Panc1 (cell line): ENCODE measurements at places on chromosomes 11 and 22. TPM values are rescaled to one million over a fixed set of nuclear protein-coding genes. Genes with fewer than 3 reads are reported as not detected.
A peak's percentile ranks its signal among the peaks of the same experiment; 100 is the strongest.

The OR4X1 gene
- not detected for total RNA-seq

The TRIM29 gene
- total RNA-seq = 0.64 TPM

The TMEM86A gene
- total RNA-seq = 0.31 TPM

The KBTBD4 gene
- total RNA-seq = 23.2 TPM

The SLCO2B1 gene
- 0.77 TPM for total RNA-seq

The OLFML1 gene
- total RNA-seq = not detected

DNA sequence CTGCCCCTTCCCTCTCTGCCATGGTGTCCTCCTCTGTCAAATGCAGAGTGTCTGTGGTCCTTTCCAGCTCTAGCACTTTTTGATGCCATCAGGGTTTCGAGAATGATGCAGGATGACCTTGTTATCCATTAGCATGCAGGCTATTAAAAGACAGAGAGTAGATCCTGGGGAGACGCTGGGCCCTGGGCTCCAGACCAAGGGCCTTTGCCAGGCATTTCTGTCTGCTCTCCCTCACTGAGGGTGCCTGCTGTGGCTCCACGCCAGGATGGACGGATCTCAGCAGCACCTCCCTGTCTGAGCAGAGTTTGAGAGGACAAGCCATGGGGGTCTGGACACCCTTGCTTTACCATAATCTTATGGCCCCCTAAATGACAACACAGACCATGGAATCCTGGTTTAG lies 110.8 kb upstream of the CD82 start:
- no peak for DNase-seq

- no peak for DNase-seq
Measured at GRCh38 chr22:35479359-35479758, 61.3 kb upstream of the RASD2 start.

DNA sequence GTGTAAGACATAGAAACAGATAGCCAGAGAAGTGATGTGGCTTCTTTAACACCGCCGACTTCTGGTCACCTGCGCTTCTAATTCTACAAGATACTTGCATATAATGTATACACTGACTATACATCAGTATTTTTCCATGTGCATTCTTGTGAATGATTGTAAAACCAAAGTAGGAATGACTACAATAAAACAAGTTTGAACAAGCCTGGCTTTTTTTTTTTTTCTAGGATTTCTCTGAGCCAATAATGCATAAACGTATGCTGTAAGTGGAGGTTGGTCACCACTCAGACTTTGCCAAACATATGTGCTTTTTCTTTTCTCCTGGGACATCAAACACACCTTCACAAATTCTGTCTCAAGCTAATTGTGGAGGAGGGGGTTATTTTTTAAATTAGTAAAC lies 237.8 kb upstream of the KIRREL3 start:
- no peak for DNase-seq

GRCh38 chr11:62603776-62604299 lies 2.2 kb upstream of the MTA2 start:
- no peak for DNase-seq

GRCh38 chr11:116420030-116420429 lies 352.8 kb downstream of the BUD13 start:
- DNase-seq = no peak

DNA sequence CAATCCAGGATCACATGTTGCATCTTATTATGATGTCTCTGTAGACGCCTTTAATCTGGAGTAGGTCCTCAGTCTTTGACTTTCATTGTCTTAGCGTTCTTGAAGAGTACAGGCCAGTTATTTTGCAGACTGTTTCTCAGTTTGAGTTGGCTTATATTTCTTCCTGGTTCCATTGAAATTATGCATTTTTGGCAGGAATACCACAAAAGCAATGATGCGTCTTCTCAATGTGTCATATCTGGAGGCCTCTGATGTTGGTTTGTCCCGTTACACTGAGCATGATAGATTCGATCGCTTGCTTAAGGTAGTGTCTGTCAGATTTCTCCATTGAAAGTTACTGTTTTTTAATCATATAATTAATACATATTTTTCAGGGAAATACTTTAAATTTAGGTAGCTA lies 30.6 kb downstream of the TECTA start:
- DNase-seq = no peak

- DNase-seq = no peak
Measured at GRCh38 chr22:23398701-23399366, 181.3 kb downstream of the IGLL1 start.

DNA sequence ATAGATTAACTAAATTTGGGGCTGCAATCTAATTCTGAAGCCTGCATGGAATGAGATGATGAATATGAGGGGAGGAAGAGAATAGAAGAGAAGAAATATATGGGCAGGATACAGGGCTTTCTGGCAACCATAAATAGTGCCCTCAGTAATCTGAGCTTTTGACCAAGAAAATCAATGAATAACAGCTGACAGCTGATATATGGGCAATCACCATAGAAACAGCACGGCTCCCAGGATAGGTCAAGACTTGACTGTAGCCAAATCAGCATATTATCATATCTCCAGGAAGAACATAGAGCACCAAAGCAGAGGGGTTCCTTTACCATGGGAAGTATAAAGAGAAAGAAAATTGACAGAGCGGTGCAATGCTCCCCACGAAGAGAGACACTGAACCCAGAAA lies 643.8 kb upstream of the TENM4 start:
- no peak for DNase-seq

GRCh38 chr11:31764766-31765165 lies 46.4 kb downstream of the PAX6 start:
- DNase-seq = no peak

DNA sequence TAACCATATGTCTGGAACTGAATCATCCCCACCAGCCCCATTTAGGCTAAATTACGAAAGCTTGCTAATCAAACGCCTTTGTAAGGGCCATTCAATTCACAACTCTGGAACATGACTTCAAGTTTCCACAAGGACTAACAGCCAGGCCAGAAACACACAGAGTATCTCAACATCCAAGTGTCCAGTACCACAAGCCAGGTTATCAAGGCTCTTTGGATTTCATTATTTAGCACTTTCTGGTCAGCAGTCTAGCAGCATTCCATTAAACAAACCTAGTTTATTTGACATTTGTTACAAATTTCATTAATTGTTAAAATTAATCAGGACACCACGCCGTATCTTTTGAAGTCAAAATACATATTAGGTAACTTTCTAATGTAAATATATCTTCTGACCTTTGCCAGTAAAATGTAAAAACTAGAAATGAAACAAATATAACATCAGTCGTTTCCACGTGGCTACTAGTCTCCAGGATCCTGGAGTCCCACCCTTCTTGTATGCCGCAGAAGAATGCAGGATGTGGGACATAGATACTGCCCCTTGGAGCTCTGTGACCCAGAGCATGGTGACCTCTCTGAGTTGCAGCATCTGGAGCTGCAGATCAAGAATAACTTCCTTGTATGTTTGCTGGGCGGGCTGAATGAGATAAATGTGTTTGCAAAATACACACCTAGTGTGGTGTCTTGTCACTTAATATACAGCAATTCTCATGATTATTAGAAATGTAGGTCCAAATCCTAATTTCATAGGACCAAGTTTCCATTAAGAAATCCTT lies 64.7 kb downstream of the MPPED2 start:
- DNase-seq = no peak

- DNase-seq = no peak
Measured at GRCh38 chr22:30582788-30583545, 8.5 kb upstream of the GAL3ST1 start.

GRCh38 chr11:124465368-124465767 lies 19.9 kb upstream of the OR8B8 start:
- DNase-seq = no peak

DNA sequence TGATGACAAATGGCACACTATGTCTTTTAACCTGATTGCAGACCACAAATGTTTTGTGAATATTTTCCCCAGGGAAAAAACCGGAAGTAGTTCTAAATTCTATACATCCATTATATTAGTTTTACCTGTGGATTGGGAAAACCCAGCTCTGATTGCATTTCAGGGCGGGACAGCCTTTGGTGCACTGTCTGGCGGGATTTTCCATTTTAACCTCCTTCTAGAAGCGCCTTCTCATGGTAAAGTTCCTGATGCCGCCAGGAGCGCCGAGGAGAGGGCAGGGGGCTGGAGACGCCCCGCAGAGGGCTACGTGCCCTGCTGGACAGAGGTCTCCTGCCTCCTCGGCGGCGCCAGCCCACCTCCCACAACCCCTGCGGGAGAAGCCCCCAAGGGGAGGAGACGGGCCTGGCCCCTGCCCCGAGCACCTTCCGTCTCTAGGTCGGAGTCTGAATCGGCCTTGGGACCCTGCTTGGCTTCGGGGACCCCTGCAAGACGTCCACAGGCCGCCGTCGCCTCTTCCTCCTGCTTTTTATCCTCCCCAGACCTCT lies 1.2 kb upstream of the P2RX6 start:
- no peak for DNase-seq

- DNase-seq = no peak
Measured at GRCh38 chr11:12682288-12682687, 8.1 kb downstream of the TEAD1 start.

- DNase-seq = peak; percentile 67
Measured at GRCh38 chr11:63802637-63803414, 10.4 kb upstream of the SPINDOC start.

DNA sequence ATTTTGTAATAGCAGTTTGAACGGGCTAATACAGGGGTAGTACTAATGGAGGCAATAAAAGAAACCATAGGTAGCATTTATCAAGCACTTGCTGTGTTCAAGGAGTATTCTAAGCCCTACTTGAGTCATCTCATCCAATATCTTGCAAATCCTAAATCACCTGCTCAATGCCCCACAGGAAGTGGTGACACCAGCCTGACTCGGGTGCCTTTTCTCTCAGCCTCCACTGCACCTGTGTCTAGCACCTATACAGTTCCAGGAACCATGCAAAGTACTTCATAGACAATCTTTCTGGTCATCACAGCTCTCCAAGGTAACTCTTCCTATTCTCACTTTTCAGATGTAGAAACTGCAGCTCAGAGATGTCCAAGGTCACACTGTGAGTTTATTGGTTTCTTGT lies 98.0 kb downstream of the PRR5L start:
- no peak for DNase-seq

DNA sequence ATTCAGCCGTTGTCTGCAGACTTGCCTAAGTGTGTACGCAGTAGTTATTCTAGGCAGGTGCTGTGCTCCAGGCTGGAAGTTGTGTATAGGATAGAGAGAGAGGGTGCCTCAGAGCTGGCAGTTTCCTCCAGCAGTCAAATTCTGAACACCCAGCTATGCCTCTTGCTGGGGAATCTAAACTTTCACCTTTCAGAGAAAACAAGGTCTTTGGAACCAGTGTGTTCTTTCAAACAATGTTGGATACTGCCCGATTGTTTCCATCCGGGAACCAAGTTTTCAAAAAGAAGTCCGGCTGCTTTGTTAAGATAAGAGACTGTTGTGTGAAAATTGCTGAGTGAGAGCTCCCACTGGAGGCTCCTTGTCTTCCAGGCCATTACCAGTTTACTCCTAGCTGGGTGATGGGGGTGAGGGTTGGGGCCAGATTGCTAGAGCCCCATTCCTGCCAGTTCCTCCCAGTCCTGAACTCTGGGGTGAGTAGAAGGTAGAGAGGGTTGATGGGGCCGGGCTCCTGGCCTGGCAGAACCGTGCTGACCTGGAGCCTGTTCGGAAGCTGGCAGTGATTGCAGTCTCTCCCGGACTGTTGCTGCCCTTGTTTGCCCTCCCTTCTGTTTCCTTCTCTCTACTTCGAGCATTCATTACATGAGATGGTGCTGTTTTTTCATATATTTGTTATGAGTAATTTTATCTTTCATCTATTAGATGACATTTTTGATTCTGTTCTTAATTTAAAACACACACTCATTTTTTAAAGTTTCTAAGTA lies 150.2 kb downstream of the TEAD1 start:
- no peak for DNase-seq

DNA sequence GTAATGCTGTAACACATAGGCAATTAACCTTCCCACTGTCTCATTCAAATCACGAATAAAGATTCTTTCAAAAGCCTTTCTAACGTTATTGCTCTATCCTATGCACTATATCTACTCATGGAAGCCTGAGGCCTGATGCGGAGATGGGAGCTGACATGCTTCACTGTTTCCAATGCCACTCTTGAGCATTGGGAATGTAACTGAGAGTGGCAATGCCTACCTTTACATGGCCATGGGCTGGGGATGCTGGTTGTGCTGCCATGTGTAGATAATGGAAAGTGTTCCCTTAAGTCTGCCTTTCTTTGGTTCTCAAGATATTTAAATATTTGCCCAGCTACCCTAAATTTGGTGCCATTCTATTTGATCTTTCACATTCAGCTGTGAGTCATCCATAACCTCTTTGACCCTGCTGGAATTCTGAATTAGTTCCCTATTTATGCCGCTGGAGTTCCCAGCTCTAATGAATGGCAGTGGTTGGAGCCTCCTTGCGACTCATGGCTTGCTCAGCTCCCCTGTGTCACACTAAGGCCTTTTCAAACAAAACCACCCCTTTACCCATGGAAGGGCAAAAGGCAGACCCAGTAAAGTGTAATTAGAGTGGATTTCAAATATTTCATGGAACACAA lies 21.4 kb upstream of the DKK3 start:
- DNase-seq = peak; percentile 53

DNA sequence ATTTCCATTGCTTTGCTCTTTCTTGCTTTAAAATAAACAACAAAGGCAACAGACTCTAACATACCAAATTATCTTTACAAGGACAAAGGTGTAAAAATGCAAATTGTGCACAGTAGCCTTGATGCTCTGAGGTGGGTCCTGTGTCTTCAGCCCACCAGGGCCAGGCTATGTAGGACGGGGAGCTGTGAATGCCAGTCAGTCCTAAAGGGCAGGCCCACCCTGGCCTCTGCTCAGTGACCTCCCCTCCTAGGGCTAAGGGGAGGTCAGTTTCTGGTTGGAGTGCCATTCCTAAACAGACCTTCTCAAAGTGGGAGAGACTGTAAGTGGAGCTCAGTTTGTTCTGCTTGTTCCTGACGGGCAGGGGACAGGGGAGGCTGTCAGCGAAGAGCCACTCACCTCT lies 78.0 kb upstream of the SUSD2 start:
- DNase-seq = no peak

DNA sequence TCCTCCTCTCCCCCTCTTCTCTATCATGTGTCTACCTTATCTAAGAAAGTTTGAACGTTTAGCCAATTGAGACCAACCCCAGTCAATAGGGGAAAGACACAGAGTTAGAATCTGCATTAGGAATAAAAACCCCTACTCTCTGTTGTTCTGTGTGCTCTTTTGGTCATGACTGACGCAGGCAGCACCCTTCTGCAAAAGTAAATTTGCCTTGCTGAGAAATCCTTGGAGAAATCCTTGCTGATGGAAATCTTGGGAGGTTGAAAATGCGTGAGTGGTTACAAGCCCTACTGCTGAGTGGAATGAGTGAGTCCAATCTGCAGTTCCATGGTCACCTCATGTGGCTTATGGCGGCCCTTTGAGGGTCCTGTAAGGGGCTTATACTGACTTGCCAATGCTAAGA lies 145.2 kb downstream of the AASDHPPT start:
- no peak for DNase-seq
